ENCODE measurements at places on chromosomes 1 and 21.

DNA sequence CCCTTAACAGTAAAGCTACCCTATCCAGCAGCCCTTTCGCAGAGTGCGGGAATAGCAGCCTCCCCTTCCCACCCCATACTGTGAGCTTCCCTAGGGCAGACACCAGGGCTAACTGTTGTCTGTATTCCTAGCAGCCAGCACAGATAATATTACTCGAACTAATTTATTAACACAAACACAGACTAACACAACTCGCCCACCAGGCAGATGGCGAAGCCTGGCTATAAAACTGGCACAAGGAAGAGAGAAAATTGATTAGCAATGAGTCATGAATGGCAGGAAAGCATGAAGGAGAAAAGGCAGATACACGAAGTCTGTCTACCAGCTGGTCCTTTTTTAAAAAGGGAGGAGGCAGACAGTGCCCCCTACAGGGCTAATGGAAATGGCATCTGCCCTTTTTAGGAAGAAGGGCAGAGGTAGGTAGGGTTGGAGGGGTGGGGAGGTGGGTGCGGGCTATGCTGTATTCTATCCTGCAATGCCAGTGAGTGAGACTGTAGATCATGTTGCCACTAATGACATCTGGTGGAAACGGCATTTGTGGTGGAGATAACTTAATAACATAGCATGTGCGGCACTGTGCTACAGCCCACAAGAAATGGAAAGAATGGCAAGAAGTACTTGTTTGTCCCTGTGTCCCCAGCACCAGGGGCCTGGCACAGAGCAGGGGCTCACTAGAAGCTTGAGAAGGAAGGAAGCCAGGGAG, 30.6 kb upstream of the CTPS1 start:
- DNase-seq, result peak; percentile 72

DNA sequence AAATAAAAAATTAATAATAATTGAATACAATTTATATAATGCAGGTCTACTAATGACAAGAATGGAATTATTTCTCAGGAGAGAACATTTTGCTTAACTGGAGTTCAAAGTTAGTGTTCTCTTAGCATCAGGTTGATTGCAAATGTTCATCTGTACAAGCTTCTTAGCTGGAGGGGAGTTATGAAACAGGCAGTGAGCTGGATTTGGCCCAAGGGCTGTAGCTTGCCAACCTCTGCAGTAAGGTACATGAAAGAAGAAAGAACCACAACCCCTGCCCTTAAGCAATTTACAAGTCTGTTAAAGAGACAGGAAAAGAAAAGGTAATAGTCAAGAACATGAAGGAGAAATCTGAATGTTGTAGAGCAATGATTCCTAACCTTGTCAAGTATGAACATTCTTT, 17.0 kb downstream of the LPGAT1 start:
- no peak for DNase-seq

DNA sequence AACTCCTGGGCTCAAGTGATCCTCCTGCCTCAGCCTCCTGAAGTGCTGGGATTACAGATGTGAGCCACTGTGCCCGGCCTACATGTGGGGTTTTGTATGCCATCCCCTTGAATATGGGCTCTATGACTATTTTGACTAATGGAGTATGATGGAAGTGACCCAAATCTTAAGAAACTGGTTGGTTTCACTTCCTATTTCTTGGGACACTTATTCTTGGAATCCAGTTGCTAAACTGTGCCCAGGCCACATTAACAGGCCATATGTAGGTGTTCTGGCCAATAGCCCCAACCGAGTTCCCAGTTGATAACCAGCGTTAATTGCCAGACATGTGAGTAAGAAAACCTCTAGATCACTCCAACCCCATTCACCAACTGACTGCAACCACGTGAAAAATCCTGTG, 36.3 kb upstream of the CLIC4 start:
- DNase-seq, result no peak

- no peak for DNase-seq
Measured at GRCh38 chr1:181101581-181102226, 13.2 kb downstream of the IER5 start.

DNA sequence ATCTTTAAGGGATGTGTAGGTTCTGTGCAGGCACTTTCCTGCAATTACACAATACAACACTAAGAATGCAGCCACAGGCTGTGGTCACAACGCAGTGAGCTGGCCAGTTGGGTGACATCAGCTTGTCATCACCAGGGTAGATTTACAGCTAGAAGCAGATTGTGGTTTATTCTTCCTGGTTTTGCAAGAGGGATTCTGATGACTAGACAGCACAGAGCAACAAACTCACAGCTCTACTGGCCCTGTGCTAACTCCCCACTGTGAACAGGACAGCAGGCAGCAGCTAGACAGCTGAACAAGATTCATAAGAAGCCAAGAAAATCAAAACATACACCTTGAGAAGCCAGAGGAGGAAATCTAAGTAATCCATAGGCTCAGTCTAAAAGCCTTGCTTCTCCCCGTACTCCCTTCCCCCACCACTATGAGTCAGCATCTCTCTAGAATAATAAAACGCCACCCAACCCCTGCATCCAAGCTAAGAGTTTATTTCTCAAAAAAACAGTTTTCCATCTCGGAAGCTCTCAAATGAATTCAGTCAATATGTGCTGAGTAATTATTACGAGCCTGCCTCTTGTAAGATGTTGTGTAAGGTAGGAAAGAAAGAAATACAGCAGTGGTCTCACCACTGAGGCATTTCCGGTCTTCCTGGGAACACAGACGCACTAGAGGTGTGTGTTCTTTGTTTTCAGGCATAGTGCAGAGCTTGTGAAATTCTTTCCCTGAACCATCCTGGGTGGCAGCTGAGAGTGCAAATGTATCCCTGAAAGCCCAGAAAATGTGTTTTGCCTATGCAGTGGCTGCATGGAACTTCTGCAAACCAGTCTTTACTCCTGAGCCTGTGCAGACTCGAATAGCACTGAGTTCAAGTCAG, 162.8 kb downstream of the NTPCR start:
- peak; percentile 42 for DNase-seq

- DNase-seq, result no peak
Measured at GRCh38 chr1:30427545-30427944, 295.8 kb downstream of the MATN1 start.

- DNase-seq, result no peak
Measured at GRCh38 chr1:19910650-19911049, 12.8 kb downstream of the PLA2G2E start.

DNA sequence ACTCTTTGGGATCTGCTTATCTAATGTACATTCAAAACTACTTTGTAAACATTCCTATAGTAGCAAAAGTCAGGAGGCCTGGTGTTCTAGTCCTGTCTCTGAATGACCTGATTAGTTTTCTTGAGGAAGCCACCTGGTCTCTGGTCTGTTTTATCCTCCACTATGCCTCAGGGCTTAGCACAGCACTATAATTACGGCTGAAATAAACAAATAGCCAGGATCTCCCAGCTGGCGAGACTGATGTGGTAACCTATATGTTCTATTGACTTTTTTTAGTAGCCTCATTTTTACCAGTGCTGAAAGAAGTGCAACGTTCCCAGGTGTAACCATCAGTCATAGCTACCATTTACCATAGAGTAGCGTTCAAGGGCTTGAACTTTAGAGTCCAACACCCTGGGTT, 24.2 kb upstream of the RPL11 start:
- no peak for DNase-seq

DNA sequence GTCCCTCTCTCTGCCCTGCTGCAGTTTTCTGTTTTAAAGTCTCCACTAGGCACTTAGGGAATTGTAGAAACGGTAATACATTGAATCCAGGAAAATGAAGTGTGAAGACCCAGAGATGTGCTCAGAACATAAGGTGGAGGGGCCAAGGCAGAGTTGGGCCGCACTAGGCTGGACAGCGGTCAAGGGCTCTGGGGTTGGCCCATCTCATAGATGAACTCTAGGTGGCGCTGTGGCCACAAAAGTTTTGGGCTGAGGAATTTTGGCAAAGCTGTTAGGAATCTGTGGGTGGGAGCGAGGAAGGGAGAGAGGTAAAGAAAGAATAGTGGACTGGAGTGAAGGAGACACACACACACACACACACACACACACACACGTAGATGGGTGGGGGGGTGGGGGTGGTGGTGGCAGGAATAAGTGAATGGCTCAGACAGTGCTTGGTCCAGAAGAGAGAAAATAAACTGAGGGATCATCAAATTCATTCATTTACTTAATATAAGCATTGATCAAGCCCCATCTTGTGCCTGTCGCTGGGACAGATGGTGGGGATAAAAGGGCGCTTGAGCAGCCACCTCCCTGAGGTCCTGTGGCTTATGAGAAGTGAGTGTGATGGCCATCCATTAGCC, 258.5 kb downstream of the TRABD2B start:
- no peak for DNase-seq

DNA sequence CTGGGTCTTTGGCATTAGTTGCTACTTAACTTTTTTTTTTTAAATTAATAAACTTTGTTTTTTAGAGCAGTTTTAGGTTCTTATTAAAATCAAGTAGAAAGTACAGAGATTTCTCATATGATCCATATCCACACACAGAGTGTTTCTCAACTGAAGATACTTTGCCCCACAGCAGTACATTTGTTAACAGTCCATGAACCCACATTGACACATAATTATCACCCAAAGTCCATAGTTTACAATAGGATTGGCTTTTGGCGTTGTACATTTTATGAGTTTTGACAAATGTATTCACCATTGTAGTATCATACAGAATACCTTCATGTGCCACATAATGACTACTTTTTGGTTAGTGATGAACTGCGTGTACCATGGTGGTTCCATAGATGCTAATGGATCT, 106.8 kb downstream of the ADGRL2 start:
- no peak for DNase-seq

All from activated CD4-positive, alpha-beta T cell treated with anti-CD3 and anti-CD28 coated beads, Interleukin-2, amount 10 ng/mL, durations not matched to agents 7 days and 5 days (primary cell).